ENCODE measurements at places on chromosomes 11 and 22. TPM values are rescaled to one million over a fixed set of nuclear protein-coding genes. Genes with fewer than 3 reads are reported as not detected.
A peak's percentile ranks its signal among the peaks of the same experiment; 100 is the strongest.

GRCh38 chr22:42132457-42132856, 1.8 kb upstream of the CYP2D6 start:
- H3K4me1 ChIP-seq: no peaks in the 10 kb centered on the region
- H3K4me3 ChIP-seq: no peak overlapping the region
- no peak overlapping the region for H3K27ac ChIP-seq
- H3K27me3 ChIP-seq: no peaks in the 10 kb centered on the region
- H3K36me3 ChIP-seq: no peaks in the 10 kb centered on the region
- no peak for DNase-seq

DNA sequence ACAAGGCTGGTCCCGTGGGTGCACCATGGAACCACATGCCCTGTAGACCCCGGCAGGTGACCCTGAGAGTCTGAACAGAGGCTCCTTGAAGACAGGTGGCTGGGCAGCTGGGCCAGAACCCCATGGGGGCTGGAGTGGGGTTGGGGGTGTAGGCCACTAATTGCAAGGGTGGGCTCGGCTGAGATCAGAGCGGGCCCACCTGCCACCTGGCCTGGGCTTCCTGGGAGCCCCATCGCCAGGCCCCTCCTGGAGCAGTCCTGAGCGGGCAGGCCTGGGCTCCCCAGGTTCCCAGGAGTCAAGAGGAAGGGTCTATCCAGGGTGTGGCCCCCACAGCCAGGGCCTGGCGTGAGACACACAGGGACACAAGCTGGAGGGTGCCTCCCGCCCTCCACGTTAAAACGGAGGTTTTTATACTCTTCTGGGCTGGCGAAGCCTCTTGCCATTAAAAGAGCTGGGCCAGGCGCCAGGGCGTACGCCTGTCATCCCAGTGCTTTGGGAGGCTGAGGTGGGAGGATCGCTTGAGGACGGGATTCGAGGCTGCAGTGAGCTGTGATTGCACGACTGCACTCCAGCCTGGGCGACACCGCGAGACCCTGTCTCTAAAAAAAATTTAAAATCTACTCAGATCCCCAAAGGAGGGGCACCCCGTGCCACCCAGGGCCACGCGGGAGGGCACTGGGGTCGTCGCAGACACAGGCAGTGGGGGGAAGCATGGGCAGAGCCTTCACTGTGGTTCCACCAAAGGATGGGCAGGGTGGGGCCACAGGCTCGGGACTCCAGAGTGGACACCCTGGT, 4.8 kb upstream of the TRABD start:
- H3K27ac ChIP-seq: no peak overlapping the region
- DNase-seq: no peak
- no peak overlapping the region for H3K4me3 ChIP-seq

DNA sequence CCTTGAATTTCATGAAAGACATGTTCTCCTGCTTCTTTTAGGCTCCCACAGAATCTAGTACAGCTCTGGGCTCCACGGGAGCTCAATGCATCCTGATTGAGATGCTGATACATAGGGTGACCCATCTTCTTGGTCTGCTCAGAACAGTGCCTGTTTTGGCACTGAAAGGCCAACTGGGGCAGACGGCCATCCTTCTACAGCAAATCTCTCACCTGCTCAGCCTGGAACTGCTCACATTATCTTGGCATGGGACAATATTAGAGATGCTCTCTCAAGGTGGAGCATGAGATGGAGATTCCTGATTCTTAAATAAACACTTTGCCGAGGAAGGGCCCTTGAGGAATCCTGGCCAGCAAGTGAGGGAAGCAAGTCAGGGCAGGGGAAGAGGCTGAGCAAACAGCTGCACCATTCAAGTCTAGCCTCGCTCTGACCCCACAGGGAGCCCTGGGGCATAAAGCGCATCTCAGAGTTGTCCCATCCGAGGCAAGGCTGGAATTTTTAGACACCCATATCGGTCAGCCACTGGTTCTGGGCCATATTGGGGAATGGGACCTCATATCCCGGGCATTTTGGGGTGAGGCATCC, 58.4 kb upstream of the CSNK2A3 start:
- DNase-seq: no peak
- H3K27me3 ChIP-seq: no peaks in the 10 kb centered on the region
- H3K27ac ChIP-seq: no peak overlapping the region
- no peak overlapping the region for H3K4me3 ChIP-seq
- no peaks in the 10 kb centered on the region for H3K36me3 ChIP-seq

GRCh38 chr11:69801513-69802335, 17.5 kb downstream of the FGF3 start:
- H3K36me3 ChIP-seq: no peaks in the 10 kb centered on the region
- no peaks in the 10 kb centered on the region for H3K27me3 ChIP-seq
- no peaks in the 10 kb centered on the region for H3K4me1 ChIP-seq
- H3K4me3 ChIP-seq: no peak overlapping the region
- no peak for DNase-seq

- no peaks in the 10 kb centered on the region for H3K27me3 ChIP-seq
- no peak overlapping the region for H3K27ac ChIP-seq
- no peaks in the 10 kb centered on the region for H3K4me1 ChIP-seq
These were observed 27.8 kb upstream of the FADD start for GRCh38 chr11:70175236-70175698.

GRCh38 chr11:14835496-14836492, 56.2 kb downstream of the CYP2R1 start:
- H3K36me3 ChIP-seq: peaks cover 6% of the 10 kb centered on the region
- DNase-seq: no peak
- H3K27me3 ChIP-seq: no peaks in the 10 kb centered on the region

DNA sequence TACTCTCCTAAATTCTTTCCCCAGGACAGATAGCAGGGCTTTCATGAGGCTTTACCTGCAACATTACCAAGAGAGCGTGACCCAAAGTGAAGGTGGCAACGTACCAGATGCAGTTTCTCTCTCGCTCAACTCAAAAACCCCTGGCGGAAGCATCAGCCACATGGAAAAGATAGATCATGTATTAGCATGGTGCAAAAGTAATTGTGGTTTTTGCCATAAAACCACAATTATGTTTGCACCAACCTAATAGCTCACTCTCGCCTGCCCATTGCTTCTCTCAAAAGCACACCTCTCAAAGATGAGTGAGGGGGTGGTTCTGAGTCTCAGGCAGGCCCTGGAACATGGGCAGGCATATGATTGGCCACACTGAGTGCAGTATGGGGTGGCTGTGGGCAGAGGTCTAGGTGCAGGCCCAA, 7.0 kb downstream of the MS4A6A start:
- H3K4me3 ChIP-seq: no peak overlapping the region
- H3K36me3 ChIP-seq: no peaks in the 10 kb centered on the region
- no peaks in the 10 kb centered on the region for H3K4me1 ChIP-seq
- no peak for DNase-seq
- H3K27me3 ChIP-seq: no peaks in the 10 kb centered on the region

DNA sequence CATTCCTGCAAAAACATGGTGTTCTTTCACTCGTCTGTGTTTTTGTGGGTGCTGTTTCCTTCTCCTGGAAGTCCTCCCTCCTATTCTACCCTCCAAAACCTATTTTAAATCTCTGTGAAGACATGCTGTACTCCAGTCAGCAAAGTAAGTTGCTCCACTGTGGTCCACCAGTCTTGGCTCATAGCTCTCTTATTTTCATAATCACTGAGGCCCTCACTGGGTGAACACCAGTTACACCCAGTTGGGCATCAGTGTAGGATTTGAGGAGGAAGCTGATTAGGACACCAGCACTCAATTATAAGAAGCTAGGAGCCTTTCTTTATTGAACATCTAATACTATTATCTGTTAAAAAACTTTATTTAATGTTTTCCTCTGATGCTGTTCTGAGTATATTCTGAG, 23.9 kb upstream of the EED start:
- H3K4me3 ChIP-seq: no peak overlapping the region
- no peak overlapping the region for H3K27ac ChIP-seq
- DNase-seq: no peak
- peaks cover 9% of the 10 kb centered on the region for H3K4me1 ChIP-seq
- no peaks in the 10 kb centered on the region for H3K36me3 ChIP-seq

Gene OR51B2
- total RNA-seq: not detected

DNA sequence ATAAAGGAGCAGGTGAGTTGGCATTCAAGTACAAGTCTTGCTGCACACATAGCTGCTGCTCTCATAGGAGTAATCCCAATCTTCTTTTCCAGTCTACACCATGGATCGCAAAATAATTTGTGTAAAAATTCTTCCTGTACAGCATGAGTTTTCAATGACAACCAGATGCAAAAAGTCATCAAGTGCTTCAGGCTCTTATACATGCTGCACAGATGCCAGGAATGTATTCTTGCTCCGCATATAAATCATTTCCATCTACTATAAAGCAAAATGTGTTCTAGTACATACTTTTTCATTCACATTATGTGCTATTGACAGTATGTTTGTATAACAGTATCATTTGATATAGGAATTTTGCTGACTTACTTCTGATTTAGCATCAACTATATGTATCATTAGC, 35.4 kb downstream of the NXPE2 start:
- no peaks in the 10 kb centered on the region for H3K27me3 ChIP-seq
- no peaks in the 10 kb centered on the region for H3K36me3 ChIP-seq
- no peaks in the 10 kb centered on the region for H3K4me1 ChIP-seq
- no peak overlapping the region for H3K27ac ChIP-seq

DNA sequence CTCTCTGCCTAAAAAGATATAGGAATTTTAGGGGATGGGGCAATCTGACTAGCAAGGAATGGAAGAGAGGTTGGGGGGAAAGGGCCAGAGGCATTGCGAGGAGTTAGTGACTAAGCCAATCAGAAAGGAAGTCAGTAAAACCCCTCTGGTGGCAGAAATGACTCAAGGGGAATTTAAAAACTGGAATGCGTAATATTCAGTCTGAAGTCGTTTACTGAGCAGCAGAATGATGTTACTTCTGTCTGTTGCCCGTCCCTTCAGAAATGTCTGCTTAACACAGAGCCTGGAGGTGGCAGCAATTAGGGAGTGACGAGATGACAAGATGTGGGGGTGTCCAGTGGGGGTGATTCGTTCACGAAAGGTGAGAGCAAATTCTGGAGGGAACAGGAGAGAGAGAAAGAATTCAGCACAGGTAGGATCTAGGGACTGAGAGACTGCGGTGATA, 107.7 kb upstream of the CLMP start:
- no peak overlapping the region for H3K27ac ChIP-seq
- H3K36me3 ChIP-seq: no peaks in the 10 kb centered on the region
- peaks cover 24% of the 10 kb centered on the region for H3K4me1 ChIP-seq
- H3K4me3 ChIP-seq: no peak overlapping the region
- H3K27me3 ChIP-seq: no peaks in the 10 kb centered on the region

Gene HTR3A
- total RNA-seq: not detected

DNA sequence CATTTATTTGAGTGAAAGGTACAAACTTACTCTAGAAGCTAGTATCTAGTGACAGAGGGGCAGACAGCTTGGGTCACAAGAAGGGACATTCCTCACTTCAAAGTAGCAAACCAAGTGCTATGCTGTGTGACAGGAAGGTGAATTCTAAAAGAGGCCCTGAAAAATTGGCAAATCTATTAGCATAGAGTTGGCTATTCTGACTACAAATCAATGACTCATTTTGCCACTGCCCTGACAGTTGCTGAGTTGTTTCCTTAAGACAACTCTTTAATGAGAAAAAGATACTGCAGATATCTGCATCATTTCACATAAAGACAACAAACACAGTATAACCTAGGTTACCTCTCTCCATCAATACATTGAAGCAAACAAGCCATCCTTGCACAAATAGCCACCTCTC, 524.0 kb upstream of the LRRC4C start:
- no peak for DNase-seq
- no peaks in the 10 kb centered on the region for H3K27me3 ChIP-seq
- no peak overlapping the region for H3K27ac ChIP-seq
- no peaks in the 10 kb centered on the region for H3K36me3 ChIP-seq

DNA sequence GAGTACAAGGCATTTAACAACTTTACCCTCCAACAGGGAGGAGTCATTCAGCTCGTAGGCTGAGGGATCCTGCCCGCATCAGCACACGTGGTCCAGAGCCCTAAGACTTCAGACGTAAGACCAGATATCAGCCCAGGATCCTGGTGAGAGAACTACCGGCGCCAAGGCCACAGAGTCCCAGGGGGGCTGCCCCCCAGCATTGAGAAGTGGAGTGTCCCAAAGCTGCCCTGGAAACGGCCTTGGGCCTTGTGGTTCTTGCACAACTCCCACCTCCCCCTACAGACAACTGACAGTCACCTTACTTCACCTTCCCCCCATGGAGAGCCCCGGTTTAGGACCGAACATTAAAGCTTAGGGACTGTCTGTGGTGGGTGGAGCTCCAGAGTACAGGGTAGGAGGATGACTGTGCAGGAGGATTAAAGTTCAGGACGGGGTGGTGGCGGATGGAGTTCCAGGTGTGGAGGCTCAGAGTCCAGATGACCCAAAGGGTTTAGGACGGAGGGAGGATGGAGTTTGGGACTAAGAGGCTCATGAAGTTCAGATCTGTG, 1.0 kb downstream of the C11orf91 start:
- no peak for DNase-seq
- H3K4me3 ChIP-seq: no peak overlapping the region
- H3K27me3 ChIP-seq: peaks cover 3% of the 10 kb centered on the region

Gene SPINDOC
- 41.4 TPM for total RNA-seq

DNA sequence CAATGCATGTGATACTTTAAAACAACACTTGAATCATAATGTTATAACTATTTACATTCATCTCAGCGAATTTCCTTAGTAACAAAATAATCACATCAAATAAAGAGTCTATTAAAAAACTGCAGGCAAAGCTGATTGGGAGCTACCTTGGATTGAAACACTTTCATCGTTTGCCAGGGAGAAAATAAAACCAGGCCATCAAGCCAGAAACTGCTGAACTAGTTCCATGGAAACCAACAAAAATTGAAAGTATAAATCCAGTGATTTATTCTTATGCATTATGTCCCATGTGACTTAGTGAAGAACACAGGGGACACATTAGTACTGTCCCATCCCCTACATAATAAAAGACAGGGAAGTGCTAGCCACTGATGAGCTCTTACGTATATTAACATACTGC, 21.7 kb downstream of the SLC35F2 start:
- no peak for DNase-seq
- no peak overlapping the region for H3K27ac ChIP-seq
- H3K27me3 ChIP-seq: no peaks in the 10 kb centered on the region
- H3K36me3 ChIP-seq: no peaks in the 10 kb centered on the region
- no peak overlapping the region for H3K4me3 ChIP-seq
- peaks cover 6% of the 10 kb centered on the region for H3K4me1 ChIP-seq

GRCh38 chr22:31969789-31970489, 25.6 kb downstream of the YWHAH start:
- DNase-seq: peak; percentile 39
- peaks cover 12% of the 10 kb centered on the region for H3K4me1 ChIP-seq
- peak overlapping the region; percentile 46 for H3K4me3 ChIP-seq
- no peaks in the 10 kb centered on the region for H3K36me3 ChIP-seq
- H3K27ac ChIP-seq: no peak overlapping the region
- H3K27me3 ChIP-seq: no peaks in the 10 kb centered on the region

Gene PVALB
- total RNA-seq: not detected

GRCh38 chr22:45305456-45306075, 4.2 kb upstream of the FAM118A start:
- H3K27me3 ChIP-seq: no peaks in the 10 kb centered on the region
- H3K4me1 ChIP-seq: peaks cover 12% of the 10 kb centered on the region
- no peak overlapping the region for H3K27ac ChIP-seq
- H3K4me3 ChIP-seq: no peak overlapping the region
- DNase-seq: no peak
- no peaks in the 10 kb centered on the region for H3K36me3 ChIP-seq

- H3K4me3 ChIP-seq: no peak overlapping the region
- peaks cover 6% of the 10 kb centered on the region for H3K4me1 ChIP-seq
- H3K36me3 ChIP-seq: no peaks in the 10 kb centered on the region
These were observed 18.5 kb downstream of the SLC35F2 start for GRCh38 chr11:107840129-107840484.

- no peaks in the 10 kb centered on the region for H3K36me3 ChIP-seq
- DNase-seq: no peak
- no peaks in the 10 kb centered on the region for H3K27me3 ChIP-seq
- no peak overlapping the region for H3K27ac ChIP-seq
- H3K4me1 ChIP-seq: no peaks in the 10 kb centered on the region
These were observed 105.7 kb upstream of the B3GAT1 start for GRCh38 chr11:134517621-134518293.

Gene RAB38
- 3.1 TPM for total RNA-seq
